ENCODE measurements at places on chromosomes 5 and 9.

GRCh38 chr9:92315456-92315855 is 9.7 kb downstream of the NOL8 start:
- no peak for DNase-seq

DNA sequence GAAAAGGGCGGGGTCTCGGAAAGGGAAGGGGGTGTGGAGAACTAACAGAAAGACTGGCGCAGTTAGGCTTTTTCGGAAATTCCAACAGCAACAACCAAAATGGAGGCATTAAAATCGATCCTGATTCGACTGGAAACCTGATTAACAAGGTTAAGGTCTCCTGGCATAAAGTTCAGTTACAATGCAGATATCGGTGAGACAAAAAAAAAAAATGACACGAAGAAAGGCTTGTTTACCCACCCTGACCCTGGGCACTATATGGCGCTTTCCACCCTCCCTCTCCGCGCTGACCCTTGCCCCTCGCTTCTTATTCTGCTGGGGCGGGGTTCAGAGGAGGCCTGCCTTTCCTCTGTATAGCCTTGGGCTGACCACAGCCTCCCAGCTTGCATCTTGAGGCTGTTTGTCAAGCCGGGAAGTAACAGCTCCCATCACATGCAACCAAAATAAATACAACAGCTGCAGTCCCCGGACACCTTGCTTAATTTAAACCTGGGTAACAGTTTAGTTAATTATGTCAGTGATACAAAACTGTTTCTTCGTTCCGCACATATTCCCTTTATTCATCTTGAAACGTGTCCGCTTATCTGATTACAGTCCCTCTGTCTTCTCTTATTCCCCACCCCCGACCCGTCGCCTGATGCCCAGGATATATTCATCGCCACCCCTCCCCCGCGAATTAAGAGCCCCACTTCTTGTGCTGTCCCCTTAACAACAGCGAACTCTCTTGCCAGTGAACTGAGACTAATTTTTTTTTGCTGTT is 795 bp upstream of the PJA2 start:
- DNase-seq = peak; percentile 66

DNA sequence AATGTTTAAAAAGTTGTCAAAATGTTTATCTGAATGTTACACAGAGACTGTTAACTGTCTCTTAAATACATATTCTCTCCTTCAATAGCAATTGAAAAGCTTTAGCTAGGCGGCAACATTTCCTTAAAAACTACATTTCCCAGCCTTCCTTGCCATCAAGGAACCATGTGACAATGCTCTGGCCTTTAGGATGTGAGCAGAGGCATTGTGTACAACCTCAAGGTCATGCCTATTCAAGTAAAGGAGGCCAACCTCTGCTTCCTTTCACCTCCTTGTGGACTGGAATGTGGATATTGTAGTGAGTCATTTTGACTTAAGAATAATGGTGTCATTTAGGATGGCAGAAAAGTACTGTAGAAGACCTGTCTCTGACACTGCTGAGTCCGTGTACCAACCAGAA is 23.7 kb upstream of the MROH2B start:
- DNase-seq = no peak

GRCh38 chr5:51691538-51692079 is 308.4 kb downstream of the ISL1 start:
- DNase-seq = no peak

DNA sequence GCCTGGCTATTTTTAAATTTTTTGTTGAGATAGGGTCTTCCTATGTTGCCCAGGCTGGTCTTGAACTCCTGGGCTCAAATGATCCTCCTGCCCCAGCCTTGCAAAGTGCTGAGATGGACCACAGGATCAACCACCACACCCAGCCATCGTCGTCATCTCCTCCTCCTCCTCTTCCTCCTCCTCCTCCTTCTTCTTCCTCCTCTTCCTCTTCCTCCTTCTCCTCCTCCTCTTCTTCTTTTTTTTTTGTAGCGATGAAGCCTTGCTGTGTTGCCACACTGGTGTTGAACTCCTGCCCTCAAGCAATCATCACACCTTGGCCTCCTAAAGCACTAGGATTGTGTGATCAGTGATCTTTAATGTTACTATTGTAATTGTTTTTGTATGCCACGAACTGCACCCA is 49.4 kb upstream of the ERBIN start:
- no peak for DNase-seq

DNA sequence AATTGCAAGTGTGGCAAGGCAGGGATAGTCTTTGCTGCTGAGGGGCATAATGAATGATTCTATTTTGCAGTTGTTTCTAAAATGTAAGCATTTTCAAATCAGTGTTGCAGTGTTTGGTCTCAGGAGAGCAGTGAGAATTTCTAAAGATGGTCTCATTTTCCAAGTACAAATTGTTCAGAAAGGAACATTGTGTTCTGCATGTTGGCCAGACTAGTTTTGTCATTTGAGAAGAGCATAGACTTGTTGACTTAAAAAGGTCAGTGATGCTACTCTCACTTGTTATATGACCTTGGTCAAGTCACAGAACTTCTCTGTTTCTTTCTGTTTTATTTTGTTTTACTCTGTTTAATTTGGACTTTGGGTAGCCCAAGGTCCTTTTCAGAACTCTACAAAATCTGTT is 344.6 kb downstream of the OSTF1 start:
- no peak for DNase-seq

DNA sequence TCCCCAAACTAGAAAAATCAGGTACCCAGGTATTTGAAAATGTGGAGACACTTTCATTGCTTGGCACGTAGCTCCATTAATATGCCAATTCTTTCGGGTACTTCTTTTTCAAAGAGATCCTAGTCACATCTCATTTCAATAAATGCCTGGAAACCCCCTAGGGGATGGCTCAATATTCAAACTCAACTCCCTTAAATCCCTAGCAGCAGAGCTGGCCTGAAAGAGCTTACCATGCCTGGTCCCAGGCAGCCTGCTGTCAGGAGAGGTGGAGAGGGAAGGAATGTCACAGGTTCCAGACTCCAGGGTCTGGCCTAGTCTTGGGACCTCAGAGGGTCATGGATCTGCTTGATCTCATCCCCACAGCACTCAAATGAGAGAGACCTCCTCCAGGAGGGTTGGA is 187.1 kb downstream of the SPOCK1 start:
- DNase-seq = no peak

GRCh38 chr5:119017994-119018393 is 29.6 kb upstream of the DTWD2 start:
- no peak for DNase-seq

DNA sequence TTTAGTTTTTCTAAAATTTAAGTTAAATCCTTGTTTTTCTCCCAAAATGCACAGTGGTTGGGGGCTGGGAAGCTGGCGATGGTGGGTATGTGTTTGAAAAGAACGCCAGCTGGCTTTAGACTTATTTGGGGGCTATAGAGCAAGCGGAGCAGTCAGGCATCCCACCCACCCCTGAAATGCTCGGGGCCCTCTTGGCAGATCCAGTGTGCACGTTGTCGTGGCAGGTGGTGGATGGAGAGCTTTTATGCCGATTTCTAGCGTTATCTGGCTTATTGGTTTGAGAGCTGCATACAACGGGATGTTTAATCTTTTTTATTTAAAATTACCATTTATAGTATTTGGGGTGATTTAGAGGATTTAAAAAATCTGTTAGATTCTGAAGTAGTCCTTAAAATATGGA is 8.1 kb downstream of the BASP1 start:
- no peak for DNase-seq

- no peak for DNase-seq
These were observed 55.2 kb upstream of the IL12B start for GRCh38 chr5:159385536-159385935.

DNA sequence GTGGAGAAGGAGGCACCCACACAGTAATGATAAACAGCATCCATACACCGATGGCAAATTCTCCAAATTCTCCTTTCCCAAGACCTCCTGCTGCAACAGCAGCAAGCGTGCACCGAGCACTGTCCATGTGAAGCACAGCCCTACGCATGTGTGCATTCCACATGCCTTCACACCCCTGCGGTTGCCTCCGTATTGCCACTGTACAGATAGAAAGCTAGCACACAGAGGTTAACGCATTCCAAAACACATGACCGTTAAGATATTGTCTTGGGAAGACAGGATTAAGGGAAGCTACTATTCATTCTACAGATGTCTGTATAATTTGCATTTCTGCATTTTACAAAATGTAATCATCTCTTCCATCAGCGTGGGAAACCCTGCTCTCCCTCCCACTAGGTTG is 6.6 kb downstream of the FLT4 start:
- peak; percentile 18 for DNase-seq

DNA sequence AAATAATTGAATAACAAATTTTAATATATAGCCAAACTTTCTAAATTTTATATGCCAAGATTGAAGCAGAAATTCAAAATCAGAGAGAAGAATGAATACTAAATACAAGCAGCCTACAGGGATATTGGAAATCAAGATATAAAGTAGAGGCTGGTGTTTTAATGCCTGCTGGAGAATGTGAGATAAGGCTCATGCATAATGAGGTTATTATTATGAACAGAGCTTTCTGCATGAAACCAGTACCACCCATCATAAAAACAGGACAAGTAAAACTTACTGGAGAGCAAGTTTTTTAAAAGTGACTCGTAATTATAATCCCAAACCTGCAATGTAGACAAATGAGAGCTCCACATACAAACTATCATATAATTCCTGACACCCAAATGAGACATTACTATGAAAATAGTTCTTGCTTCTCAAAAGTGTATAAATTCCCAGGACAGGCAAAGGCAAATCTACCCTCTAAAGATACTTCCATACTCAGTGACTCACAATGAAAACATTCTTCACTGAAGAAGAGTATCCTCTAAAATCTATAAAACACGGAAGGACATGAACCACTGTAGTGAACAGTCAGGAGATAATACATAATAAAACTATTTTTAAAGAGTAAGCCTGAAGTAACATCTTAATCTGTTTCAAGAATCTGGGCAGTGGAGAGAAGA is 532.0 kb upstream of the GRAMD2B start:
- no peak for DNase-seq

DNA sequence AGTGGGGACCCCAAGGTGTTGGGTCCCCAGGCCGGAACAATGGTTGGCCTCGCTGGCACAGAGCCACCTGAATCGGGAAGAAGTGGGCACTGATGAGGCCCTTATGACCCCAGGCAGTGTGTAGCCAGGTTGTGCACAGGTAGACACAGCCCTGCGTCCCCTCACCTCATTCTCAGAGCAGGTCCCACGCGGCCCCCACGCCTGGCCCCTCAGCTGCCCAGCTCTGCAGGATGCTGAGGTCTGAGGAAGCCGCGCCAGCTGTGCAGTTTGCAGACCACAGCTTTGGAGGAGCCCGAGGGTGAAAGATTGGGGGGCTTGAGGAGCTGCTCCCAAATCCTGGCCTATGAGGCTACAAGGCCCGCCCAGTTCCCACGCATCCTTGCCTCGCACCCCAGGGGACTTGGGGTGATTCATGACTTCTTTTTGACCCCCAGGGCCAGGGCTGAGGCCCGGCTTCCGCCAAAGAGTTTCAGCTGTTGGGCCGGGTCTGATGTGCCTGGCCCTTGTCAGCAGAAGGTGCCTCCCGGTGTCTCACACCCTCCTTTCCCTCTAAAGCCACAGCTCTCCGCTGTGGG is 87.8 kb upstream of the PHYKPL start:
- DNase-seq = no peak

- DNase-seq = no peak
These were observed 303.1 kb downstream of the ENC1 start for GRCh38 chr5:74337254-74337983.

Data from activated CD8-positive, alpha-beta memory T cell treated with anti-CD3 and anti-CD28 coated beads, Interleukin-2, amount 50 U/mL, for 48 hours (primary cell).